ENCODE measurements at places on chromosomes 16 and 17.

DNA sequence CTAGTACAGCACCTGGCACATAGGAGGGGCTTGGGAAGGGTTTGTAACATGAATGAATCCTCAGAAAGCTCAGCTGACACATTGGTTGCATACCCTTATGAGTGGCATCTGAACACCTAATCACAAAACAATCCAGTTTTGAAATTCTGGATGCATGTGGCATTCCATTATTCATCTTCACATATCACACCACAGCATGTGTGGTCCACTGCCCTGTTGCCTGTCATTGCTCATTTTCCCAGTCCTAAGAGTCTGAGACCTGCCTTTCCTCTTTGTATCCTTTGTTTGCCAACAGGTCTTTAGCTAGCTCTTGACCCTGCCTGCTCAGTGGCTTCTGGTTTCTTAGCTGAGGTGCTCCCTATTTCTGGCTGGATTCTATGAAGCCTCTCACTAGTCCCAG lies 170.8 kb upstream of the ASIC2 start:
- no peak for DNase-seq

DNA sequence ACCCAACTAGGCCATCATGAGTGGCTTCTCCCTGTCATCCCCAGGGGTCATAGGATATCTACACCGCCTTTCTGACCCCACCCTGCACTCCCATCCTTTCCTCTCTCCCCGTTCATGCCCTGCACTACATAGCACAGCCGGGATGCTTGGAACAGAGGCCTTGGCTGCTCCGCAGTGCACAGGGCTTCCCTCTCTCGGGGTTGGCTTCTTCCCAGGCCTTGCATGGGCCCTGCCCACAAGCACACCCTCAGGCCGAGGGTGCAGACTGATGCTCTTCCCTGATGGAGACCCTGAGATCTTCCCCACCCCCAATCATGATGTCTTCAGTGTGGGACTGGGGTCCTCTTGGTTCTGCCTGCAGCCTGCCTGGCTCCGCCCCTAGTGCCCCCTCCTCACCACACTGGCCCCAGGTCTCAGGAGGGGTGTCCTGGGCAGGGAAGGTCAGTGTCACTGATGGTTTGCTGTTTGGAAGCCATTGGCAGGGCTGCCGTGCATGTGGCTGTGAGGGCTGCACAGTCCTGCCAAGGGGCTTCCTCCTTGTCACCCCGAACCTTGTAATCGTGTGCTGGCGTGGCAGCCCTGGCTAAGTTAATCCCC lies 14.3 kb upstream of the NAGLU start:
- DNase-seq = no peak

- DNase-seq = no peak
These were observed 169.3 kb downstream of the RBFOX3 start for GRCh38 chr17:79441356-79442160.

DNA sequence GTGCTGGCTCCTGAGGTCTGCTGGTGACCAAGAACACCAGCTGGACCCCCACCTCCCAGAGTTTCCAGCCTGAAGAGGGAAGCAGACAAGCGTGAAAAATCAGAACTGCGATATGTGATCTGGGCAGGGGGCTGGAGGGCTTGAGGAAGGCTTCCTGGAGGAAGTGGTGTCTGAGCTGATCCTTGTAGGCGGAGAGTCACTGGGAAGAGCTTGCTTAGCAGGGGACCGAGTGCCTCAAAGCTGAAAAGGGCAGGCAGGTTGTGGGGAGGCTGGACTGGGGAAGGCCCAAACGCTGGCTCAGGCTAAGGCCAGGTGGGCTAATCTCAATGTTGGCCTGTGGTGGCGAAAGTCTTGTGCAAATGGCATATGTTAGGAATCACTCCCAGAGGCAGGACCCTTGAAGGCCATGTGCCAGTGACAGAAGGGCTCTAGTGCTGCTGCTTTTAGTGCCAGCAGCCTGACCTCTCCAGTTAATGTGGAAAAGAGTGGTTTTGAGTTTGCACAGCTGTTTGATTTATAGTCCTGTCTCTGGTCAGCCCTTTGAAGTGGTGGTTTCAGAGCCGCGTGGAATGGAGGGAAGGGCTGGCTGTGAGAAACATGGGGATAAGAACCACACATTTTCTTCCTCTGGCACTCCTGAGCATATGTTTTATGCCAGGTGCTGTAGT lies 85.3 kb upstream of the LGALS9 start:
- no peak for DNase-seq

DNA sequence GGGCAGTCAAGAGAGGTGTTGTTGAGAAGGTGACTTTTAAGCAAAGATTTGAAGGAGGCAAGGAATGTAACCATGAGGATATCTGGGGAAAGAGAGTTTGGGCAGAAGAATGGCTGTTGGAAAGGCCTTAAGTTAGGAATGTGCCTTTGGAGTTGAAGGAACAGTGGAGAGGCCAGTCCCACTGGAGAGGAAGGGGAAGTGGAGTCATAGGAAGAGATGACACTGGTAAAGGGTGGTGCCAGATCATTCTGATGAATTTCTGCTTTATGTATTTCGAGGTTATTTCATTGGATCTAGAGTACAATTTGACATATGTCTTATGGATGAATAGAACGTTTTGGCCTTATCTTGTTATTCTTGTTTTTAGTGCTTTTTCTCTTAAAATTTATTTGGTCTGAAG lies 93.5 kb downstream of the WWP2 start:
- no peak for DNase-seq

- DNase-seq = no peak
These were observed 39.0 kb downstream of the MRM1 start for GRCh38 chr17:36640346-36640745.

DNA sequence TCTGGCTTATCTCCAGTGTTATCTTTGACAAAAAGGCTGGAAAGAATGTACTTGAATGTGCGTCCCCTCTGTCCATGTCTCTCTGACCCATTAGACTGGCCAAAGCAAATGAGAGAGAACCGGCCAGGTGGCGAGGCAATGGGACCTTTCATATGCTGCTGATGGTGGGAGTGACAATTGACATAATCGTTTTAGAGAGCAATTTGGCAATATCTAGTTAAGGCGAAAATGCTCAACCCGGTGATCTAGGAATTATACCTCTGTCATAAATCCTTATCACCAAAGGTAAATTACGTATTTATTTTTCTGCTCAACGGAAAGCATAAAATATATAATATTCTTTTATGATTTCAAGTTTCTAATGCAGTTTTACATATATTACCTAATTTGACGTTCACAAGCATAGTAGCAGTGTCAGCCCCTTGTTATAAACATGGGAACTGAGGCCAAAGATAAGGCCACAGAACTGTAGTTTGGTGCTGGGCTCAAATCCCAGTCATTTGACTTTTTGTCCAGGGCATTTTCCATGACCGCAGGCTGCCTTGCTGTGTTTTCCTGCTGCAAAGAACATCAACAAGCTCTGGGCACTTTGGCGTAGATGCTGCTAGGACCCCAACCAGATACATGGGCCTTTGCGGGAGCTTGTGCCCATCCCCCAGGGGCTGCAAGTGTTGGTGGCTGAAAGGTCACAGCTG lies 14.7 kb upstream of the SDK2 start:
- no peak for DNase-seq

GRCh38 chr16:48433116-48433849 lies 48.1 kb upstream of the SIAH1 start:
- DNase-seq = no peak

GRCh38 chr17:53321651-53322050 lies 501.1 kb upstream of the KIF2B start:
- no peak for DNase-seq

GRCh38 chr16:84519855-84520254 lies 15.4 kb upstream of the MEAK7 start:
- no peak for DNase-seq

DNA sequence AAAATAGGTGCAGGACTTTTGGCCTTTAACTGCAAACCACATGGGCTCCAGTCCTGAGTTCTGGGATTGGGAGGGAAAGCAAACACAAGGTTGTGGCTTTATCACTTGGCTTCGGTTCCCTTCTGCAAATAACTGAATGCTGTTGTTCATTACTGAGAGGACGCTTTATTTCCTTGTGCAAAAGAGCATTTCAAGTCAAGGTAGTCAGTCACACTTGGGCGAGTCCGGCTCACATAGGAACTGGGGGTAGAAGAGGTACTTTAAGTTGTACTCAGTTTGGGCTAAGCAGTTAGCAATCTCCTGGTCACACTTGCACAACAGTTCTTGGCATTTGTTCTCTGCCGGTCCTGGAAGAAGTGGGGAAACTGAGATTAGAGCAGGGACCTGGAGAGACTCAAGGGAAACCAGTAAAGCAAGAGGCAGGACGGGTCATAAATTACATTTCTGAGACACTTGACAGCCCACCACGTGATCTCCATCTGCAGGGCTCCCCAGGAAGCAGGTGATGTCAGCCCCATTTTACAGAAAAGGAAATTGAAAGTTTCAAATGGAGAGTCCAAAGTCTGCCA lies 21.6 kb downstream of the PLA2G10 start:
- no peak for DNase-seq

DNA sequence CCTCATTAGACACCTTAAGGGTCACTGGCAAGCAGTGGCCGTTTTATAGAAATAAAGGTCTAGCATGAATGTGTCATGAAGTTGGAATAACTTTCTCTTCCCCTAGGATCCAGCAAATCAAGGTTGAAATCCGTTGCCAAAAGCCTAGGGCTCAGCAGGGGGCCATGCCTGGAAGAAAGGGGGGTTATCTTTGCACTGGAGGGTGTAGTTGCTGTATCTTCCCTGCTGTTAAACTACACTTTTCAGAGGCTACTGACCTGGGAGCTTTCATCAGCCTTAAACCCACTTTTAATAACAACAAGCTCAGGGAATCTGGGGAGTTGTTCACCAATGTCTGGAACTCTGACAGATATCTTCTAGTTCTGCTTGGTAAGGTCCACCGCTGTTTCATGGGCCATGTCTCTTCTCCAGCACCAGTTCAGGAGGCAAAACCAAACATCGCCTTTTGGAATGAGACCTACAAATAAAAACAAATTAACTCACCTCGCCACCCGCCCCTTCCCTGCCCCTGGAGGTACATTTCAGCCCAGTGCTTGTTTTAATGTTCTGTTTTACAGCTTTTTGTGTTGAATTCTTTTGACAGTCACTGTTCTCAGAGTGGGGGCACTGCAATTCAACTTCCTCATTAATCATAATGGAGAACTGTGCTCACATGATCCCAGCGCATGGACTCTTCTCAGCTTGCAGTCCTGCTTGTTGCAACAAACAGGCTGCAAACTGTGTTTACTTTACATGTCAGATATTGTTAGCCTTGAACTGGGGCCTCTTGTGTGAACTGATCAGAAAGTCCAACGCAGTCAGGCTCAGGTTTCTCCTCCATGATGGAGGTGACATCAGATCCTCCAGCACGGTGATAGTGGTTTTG lies 508.7 kb downstream of the KCNJ2 start:
- DNase-seq = no peak

DNA sequence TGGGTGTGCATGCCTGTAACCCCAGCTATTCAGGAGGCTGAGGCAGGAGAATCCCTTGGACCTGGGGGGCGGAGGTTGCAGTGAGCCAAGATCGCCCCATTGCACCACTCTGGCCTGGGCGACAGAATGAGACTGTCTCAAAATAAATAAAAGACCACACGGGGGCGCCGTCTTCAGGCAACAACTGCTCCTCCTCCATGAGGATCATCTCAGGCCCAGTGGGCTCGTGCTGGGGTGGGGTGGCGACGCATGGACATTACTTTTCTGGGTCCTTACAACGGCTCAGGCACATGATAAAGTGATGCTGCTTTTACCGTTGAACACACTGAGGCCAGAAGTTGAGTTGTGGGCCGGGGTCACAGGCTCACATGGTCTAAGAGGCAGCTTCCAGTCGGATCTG lies 56.2 kb downstream of the PRMT7 start:
- DNase-seq = no peak

GRCh38 chr17:68972119-68972704 lies 17.0 kb upstream of the ABCA8 start:
- no peak for DNase-seq

DNA sequence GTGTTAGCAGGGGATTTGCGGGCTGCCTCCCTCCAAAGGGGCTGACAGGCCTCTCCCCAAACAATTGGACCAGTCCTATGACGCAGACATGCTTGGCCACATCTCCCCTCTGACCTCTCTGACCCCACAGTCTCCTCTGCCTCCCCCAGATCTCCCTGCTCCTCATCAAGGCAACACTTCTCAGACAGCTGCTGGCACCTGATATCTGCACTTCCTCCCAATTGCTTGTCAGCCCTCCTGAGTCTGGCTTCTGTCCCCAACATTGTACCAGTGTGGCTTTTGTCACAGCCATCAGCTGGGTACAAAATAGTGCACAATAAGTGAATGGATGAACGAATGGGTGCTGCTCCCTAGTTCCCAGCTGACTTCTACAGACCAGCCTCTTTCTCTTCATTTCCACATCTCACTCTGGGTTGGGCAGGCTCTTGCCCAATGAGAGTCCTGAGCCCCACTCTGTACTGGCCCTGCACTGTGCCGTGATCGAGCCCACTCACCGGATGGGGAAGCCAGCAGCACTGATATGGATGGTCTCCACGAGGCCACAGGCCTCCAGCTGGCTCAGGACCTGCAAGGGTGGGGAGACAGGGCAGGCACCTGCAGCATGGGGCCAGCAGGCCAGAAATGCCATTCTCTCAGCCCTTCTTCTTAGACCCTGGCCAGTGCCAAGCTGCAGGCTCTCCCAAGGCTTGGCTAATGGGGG lies 17.1 kb downstream of the ZNHIT3 start:
- DNase-seq = no peak

DNA sequence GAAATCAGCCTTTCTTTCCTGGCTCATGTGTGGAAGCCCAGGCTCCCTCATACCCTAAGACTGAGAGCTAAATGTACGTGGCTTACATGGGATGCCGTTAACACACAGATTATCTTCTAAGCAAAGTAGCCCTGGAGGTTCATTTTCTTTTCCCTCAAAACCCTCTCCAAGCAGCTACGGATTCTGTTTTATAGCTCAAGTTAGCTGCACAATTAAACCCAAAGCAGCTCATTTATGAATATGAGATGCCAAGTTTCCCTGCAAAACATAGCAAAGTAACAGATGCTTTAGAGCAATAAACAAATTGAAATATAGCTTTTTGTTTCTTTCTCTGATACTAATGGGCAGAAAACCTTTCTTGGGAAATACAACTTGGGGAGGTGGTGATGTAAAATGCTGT lies 72.0 kb downstream of the HS3ST2 start:
- no peak for DNase-seq

DNA sequence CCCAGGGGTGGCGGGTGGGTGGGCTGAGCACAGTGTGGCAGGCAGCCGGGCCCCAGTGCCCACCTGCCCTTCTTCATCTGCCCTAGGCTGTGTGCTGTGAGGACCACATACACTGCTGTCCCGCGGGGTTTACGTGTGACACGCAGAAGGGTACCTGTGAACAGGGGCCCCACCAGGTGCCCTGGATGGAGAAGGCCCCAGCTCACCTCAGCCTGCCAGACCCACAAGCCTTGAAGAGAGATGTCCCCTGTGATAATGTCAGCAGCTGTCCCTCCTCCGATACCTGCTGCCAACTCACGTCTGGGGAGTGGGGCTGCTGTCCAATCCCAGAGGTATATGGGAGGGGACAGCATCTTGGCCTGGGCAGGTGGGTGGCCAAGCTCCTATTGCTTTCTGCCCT lies 6.4 kb downstream of the GRN start:
- no peak for DNase-seq

DNA sequence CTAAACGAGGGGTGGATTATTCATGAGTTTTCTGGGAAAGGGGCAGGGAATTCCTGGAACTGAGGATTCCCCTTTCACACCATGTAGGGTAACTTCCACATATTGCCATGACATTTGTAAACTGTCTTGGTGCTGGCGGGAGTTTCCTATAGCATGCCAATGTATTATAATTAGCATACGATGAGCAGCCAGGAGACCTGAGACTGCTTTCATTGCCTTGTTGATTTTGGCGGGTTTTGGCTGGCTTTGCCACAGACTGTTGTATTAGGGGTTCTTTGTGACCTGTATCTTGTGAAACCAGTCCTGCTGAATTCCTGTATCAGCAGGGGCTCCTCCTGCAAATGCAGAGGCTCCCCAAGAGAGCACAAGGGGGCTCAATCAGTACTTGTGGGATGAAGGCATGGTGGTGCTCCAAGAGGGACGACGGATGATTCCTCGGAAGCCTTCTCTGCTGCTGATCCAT lies 104.4 kb upstream of the CACNG5 start:
- DNase-seq = no peak
